ENCODE measurements at places on chromosomes 16 and 17.
A peak's percentile ranks its signal among the peaks of the same experiment; 100 is the strongest.

GRCh38 chr17:42691021-42691545 lies 8.8 kb downstream of the CNTNAP1 start:
- DNase-seq: no peak

DNA sequence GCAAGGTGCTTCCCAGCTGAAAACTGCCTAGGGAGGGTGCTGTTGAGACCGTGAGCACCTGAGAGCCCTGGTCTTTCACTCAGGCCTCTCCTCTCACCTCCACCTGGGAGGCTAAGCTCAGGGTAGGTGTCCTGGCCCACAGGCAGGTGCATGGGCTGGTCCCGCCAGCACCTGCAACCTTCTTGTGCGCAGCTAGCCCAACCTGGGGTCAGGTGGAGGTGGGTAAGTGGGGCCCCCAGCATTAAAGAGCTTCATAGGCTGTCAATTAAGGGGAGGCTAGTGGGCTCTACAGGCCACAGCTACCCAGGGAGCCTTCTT lies 8.7 kb downstream of the ADCY7 start:
- DNase-seq: no peak

- DNase-seq: no peak
Observed at GRCh38 chr16:52552643-52553042, 5.7 kb upstream of the TOX3 start.

DNA sequence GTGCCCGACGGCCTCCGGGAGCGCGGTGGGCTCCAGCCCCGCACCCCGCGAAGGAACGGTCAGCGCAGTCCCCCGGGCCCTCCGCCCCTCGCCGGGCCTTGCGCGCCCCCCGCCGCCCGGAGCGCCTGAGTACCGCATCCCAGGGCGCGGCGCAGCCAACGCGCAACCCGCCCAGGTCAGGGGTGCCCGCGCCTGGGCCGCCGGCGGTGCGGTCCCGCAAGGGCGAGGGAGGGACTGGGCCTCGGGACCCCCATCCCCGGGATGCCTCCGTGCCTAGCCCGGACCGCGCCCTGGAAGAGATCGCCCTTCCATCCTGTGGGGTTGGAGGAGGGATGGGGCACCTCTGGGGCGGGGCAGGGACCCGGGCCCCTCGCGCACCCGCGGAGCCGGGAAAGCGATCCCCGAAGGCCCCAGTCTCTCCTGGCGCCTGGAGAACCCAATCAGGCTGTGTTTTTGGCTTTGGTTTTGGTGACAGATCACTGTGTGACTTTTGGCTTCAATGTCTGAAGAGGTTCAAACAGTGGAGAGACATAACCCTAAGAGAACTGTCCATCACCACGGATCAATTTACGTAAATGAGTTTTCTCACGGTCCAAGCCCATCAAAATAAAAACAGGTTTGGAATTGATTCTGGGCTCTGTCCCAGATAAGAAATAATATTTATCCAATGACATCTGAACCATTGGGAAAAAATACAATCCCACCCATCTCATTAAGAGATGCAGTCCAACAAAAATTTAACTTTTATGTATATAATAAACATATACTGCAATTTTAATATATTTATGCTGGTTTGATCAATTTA lies 17.8 kb downstream of the ENPP7 start:
- no peak for DNase-seq

DNA sequence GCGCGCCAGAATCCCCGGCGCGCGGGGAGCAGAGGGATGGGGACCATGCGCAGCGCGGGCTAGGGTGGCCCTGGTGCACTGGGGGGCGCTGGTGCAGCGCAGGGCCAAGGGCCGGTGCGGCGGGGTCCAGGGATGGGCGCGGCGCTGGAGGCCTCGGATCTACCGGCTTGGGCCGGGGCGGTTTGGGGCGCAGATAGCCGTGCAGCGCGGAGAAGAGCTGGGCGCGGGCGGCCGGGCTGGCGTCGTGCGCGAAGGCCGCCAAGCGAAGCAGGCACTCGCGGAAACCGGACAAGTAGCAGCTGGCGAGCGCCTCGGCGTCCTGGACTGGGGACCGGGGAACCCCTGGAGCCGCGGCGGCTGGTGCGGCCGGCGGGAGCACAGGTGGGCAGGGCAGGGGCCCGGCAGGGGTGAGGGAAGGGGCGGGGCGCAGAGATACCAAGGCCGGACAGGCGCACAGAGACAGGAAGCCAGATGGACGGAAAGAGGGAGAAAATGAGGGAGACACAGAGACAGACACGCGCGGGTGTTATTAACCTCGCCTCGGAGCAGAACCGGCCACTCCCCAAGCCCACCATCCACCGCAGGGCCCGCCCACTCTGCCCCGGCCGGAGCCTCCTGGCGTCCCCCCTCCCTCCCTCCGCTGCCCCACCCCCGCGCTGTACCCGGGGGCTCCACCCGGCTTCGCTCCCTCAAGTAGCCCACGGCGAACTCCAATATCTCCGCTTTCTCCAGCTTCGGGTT lies 2.1 kb downstream of the HES7 start:
- peak; percentile 55 for DNase-seq

DNA sequence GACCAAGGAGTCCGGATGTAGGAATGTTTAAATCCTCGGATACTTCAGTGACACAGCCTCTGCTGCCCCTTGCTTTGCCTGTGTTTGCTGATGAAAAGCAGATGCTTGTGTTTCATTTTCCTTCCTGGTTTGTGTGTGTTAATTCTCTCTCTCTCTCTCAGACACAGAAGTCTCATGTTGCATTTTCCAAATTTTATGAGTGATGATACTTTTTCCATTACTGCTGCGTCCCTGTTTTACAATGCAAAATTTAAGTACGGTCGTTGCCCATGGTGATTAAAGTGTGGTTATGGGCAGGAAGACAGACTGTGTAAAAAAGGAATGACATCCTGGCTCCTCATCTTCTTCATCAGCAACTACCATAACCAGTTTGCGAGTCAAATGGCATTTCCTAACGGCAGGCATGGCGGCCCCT lies 5.7 kb downstream of the RMI2 start:
- DNase-seq: no peak

- DNase-seq: peak; percentile 24
Observed at GRCh38 chr17:6427279-6427781, 7.6 kb downstream of the AIPL1 start.

DNA sequence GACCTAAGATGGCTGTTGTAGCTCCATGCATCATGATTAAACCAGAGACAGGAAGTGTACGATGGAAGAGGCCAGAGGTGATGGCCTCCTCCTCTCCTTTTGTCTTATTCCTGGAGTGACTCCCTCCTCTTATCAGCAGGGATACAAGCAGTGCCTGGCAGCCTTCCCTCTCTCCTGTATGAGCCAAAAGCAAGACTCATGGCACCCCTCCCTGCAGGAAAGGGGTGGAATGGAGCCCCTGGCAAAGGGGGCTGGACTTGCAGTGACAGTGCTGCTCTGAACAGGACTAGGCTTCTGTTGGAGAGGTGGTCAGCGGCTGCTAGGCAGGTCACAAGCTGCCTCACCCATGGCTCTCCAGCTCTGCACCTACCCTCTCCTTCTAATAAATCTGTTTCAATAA lies 8.4 kb downstream of the TXNL4B start:
- DNase-seq: no peak

- DNase-seq: no peak
Observed at GRCh38 chr16:47129755-47130435, 13.8 kb downstream of the NETO2 start.

DNA sequence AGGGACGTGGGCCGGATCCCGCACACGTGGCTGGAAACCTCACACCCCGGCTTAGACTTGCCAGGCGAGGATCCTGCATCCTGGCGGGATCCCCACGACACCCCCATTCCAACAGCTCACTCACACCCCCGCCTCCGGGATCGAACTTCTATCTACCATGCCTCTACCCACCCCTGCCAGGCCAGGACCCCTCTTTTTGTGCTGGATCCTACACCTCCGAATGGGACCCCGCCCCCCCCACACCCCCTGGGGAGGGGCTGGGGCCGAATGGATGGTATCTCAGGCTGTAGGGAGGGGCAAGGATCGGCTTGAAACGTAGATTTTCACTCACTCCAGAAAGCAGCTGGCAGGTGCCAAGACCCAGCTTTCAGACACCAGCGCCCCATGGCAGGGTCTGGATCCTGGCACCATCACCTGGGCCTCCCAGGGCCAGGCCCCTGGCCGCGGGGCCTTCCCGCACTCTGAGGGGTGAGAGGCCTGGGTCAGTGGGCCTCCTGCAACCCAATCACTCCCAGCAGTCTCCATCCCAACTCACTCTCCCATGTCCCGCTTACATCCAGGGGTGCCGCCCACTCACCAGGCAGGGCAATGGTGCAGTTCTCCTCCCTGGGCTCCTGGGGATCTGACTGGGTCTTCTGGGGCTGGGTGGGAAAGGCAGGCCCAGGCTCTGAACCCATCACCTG lies 6.7 kb downstream of the PRSS36 start:
- no peak for DNase-seq

GRCh38 chr17:77580531-77581270 lies 377.8 kb upstream of the TNRC6C start:
- DNase-seq: no peak

DNA sequence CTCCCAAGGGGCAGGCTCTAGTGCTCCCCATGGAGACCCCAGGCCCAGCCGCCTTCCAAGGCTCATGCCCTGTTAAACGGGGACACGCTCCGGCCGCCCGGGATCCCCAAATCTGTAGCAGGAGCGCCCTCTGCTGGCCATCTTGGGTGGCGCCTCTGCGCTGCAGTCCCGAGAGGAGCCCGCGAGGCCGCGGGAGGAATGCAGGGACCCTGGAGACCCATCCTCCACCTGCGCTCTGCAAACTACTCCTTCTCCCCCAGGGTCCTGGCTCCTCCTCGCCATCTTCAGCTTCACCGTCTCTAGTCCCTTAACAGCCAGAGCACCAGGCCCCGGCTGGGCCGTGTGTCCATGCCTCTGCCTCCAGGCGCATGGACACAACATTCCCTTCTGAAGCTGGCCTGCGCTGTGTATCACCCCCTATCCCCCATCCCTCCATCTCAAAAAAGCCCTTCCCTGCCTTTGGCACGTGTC lies 23.6 kb upstream of the KRT17 start:
- DNase-seq: peak; percentile 89

DNA sequence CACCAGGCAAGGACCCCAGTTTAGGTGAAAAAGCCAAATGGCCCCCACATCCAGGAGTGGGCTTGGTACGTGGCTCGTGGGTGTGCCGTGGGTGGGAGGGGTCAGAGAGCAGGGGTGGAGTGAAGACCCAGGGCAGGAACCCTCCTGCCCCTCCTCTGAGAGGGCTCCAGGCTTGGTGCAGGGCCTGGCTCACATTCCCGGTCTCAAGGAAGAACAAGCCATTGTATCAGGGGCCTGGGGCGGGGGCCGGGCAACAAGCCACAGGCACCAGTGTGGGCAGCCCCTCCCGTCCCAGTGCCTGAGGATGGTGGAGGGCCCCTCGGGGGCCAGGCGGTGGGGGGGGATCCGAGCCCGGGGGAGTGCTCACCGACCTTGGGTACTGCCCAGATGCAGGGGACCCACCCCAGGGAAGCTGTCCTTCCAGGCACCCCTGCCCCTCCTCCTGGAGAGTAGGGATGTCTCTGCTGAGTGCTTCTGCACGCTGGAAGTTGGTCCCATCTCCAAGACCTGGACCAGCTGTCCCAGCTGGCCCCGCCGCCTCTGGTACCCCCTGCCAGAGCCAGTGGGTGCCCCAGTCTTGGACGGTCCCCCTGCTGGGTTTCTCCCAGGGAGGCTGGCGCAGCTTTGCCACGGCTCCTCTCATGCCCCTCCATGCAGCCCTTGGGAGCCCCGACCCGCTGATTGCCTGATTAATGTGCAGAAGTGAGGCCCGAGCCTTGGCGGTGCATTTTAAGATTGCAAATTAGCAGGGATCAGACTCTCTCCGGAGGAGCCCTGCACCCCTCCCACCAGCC lies 83.7 kb downstream of the RTN4RL1 start:
- DNase-seq: no peak

GRCh38 chr17:64147110-64148016 lies 17.4 kb upstream of the ERN1 start:
- DNase-seq: no peak

DNA sequence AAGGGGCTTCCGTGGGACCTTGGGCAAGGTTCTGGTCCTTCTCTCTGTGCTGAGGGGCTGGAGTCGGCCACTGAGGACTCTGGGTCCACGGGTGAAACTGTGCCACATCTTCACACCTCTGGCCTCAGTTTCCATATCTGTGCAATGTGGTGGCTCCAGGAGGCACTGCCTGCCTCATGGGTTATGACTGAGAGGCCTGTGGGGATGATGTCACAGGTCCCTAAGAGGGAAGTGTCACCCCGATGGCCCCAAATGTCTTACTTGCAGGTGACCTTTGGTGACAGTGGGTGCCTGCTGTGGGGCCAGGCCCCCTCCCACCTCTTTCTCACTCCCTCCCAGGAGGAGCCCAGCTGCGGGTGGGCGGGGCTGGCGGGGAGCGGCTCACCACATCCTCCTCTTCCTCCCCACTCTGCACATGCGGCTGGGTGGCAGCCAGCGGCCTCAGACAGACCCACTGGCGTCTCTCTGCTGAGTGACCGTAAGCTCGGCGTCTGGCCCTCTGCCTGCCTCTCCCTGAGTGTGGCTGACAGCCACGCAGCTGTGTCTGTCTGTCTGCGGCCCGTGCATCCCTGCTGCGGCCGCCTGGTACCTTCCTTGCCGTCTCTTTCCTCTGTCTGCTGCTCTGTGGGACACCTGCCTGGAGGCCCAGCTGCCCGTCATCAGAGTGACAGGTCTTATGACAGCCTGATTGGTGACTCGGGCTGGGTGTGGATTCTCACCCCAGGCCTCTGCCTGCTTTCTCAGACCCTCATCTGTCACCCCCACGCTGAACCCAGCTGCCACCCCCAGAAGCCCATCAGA lies at the start of gene IL21R:
Gene IL21R, plus strand, starts transcription at position 407 of the 801 bp plus-strand sequence. CDS start 27,898 bp downstream, outside the sequence.
- DNase-seq: peak; percentile 83

- DNase-seq: no peak
Observed at GRCh38 chr17:42184713-42185620, at the start of gene HCRT. Gene HCRT (minus strand): TSS chr17:42185452. CDS start chr17:42185365, 87 bp downstream.

GRCh38 chr16:28210979-28211588 lies 681 bp downstream of the XPO6 start:
- DNase-seq: peak; percentile 80

GRCh38 chr16:88390735-88391134 lies 8.0 kb downstream of the ZNF469 start:
- DNase-seq: no peak

GRCh38 chr16:29826342-29826695 lies 6.1 kb downstream of the MVP start:
- no peak for DNase-seq

DNA sequence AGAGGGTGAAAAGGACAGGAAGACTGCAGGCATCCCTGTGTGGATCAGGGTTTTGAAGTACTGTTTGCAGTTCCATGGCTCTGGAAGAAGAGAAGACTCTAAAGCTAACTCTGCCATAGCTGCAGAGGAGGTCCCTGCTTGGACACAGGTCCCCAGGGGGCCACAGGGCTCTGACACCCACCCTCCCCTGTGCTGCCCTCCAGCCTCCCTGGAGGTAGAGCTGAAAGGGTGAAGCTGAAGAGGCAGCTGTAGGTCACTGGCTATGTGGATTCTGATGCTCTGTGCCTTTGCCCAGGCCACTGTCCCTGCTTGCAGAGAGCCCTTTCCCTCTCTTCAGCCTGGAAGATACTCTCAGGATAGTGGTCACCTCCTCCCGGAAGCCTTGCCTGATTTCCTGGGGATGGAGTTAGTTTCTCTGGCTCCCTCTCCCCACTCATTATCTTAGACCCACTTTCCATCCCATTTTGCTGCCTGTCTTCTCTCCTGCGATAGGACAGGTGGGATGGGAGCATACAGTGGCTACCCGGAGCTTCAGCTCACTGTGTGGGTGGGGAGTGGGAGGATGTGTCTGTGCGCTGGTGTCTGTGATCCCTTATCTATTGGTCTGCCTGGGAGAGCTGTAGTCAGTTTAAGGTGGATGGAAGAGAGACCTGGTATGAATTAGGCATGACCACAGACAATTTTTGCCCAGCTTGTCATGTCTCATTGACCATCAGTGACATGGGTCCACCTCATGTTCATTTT lies 89.8 kb upstream of the TMEM97 start:
- DNase-seq: no peak

Data from activated naive CD4-positive, alpha-beta T cell treated with anti-CD3 and anti-CD28 coated beads, Interleukin-2, amount 50 U/mL, for 16 hours (primary cell).